Germinal center (tissue), 1 donor: ENCODE measurements at places on chromosomes 13 and 19.

DNA sequence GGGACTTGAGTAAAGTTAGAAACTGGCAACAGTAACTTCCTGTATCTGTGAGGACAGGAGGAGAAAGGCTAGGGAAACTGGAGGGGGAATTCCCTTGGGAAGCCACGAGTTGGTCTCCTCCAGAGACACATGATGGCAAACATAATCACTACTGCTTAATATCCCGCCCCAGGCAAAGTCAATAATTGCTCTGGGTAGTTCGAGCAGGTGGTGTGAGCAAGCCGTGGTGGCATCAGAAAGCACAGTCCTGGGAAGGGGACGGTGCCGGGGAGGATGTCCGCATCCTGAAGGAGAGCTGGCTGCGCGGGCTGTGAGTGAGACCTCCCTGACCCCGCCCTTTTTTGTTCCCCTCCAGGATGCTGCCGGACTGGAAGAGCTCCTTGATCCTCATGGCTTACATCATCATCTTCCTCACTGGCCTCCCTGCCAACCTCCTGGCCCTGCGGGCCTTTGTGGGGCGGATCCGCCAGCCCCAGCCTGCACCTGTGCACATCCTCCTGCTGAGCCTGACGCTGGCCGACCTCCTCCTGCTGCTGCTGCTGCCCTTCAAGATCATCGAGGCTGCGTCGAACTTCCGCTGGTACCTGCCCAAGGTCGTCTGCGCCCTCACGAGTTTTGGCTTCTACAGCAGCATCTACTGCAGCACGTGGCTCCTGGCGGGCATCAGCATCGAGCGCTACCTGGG, 1.4 kb downstream of the FFAR2 start:
- DNase-seq, result no peak

GRCh38 chr19:1786668-1787067, 25.4 kb downstream of the ATP8B3 start:
- no peak for DNase-seq

- DNase-seq, result no peak
Measured at GRCh38 chr13:98751367-98751782, 1.1 kb downstream of the SLC15A1 start.

DNA sequence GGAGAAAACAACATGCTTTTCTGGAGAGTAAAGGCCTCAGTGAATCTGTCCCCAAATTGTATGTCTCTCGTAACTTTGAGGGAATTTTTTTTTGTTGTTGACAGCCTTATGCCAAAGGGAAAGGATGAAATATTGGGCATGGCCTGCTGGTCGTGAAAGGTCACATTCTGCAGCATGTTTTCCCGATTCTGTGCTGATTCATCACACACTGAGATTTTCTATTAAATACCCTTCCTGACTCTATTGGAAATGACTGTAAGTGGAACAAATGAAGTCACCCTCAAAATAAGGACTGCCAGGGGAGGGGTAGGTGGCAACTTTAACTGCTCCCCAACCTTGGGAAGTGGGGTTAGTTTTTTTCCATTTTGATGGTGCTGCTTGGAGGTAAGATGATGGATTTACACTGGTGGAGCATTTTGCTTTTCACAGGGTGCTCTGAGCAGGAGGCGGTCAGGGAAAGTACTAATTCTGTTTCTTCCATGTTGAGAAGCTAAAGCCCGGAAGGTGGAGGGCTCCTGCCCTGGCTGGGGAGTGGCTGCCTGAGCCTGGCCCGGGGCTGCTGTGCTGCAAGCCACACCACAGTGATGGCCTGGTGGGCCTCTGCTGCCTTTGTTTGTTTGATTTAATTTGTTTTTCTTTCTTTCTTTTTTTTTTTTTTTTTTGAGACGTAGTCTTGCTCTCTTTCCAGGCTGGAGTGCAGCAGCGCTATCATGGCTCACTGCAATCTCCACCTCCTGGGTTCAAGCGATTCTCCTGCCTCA, 116.8 kb upstream of the SPATA13 start:
- no peak for DNase-seq
